ENCODE measurements at places on chromosomes 4 and X. TPM values are rescaled to one million over a fixed set of nuclear protein-coding genes. Genes with fewer than 3 reads are reported as not detected.

Gene DNAAF6
- not detected for total RNA-seq

Gene XG
- 13.8 TPM for total RNA-seq

Gene HS3ST1
- total RNA-seq: 2.5 TPM

Gene GAGE12H
- total RNA-seq: not detected

Gene TLR1
- total RNA-seq: 3.2 TPM

Gene ZDHHC15
- 0.18 TPM for total RNA-seq

Gene GK
- 8.6 TPM for total RNA-seq

Gene CASP3
- 40.8 TPM for total RNA-seq

Gene HDX
- total RNA-seq: 2.9 TPM

Gene YY2
- 0.16 TPM for total RNA-seq

Gene GABRE
- 29.4 TPM for total RNA-seq

Gene TMSB15A
- not detected for total RNA-seq

GRCh38 chr4:152346526-152346925, 189.4 kb downstream of the FBXW7 start:
- DNase-seq: no peak

GRCh38 chr4:3135155-3136011, 60.9 kb downstream of the HTT start:
- peak; percentile 47 for DNase-seq

- DNase-seq: no peak
Observed at GRCh38 chrX:109463784-109464183, 18.1 kb downstream of the GUCY2F start.

GRCh38 chr4:123825596-123826291, 429.1 kb downstream of the SPRY1 start:
- DNase-seq: peak; percentile 29

GRCh38 chr4:5340991-5341451, 289.7 kb downstream of the STK32B start:
- no peak for DNase-seq

DNA sequence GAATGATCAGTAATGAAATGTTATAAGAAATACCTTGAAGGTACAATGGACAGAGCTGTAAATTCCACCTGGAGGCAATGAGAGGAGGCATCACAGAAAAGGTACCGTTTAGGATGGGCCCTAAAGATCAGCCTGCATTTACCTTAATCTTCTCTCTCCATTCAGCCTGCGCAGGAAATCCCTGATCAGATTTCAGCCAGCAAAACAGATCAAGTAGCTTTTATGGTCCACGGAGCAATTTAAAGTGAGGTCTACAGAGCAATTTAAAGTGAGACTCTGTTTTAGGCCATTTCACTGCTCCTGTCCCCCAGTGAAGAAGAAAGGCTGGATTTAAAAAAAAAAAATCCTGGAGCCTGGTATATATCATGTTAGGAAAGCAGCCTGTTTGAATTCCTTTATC, 195.1 kb upstream of the VCX start:
- DNase-seq: no peak

- peak; percentile 48 for DNase-seq
Observed at GRCh38 chr4:15436513-15436912, 8.7 kb downstream of the C1QTNF7 start.

DNA sequence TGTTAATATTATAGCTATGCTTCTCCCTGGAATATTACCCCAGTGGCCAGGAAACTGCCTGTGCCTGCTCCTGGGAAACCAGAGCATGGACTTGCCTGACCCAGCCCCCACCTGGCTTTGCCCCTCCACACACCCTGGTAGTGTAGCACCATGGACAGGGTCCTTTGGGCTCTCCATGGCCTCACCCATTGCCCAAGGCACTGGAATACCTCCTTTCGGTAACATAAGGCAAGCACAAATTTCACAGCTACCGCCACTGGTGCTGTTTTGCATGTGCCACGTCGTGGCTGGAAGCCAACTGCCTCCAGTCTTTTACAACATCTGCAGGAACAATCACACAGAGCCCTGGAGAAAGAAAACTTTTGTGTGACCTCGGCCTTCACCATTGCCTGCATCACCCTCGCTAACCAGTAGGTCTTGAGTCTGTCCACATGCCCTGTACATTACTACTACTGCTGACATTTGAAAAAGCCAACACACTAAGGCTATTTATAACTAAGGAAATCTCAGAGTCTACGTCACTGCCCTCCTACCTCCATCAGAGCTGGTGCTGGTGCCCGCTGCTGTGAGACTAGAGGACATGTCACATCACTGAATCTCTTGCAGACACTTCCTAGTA, 47.7 kb downstream of the HPGD start:
- DNase-seq: no peak

DNA sequence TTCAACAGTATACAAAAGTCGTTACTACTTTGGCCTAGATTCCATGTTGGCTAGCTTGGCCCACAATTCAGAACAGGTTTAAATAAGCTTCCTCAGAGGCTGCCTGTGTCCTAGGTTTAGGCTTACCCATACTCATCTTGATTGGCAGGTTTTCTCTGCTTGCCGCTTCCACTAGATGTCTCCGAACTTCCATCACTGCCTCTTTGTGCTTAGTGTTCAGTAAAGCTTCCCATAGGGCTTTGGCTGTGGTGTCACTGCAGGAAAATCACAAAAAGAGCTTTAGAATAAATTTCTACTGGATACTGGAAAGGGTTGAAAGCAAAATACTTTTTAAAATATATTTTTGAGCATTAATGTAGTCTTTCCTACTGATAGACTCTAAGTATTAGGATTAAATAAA, 52.4 kb downstream of the SCFD2 start:
- DNase-seq: peak; percentile 27

DNA sequence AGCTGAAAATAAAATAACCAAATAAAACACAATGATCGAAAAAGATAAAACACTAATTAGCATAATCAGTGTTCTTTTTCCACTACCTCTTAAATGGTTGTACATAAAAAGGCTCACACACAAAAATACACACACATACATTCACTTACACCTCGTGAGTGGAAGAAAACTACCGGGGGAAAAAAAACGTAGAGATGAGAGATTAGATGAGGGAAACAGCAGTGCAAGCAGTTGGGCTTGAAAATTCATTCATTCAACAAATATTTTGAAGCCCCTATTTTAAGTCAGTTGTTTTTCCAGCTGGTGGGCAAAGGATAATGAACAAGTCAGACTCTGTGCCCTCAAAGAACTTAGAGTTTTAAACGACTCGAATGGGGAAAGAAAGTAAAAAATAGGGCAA, 1.0 kb downstream of the TBCK start:
- no peak for DNase-seq

DNA sequence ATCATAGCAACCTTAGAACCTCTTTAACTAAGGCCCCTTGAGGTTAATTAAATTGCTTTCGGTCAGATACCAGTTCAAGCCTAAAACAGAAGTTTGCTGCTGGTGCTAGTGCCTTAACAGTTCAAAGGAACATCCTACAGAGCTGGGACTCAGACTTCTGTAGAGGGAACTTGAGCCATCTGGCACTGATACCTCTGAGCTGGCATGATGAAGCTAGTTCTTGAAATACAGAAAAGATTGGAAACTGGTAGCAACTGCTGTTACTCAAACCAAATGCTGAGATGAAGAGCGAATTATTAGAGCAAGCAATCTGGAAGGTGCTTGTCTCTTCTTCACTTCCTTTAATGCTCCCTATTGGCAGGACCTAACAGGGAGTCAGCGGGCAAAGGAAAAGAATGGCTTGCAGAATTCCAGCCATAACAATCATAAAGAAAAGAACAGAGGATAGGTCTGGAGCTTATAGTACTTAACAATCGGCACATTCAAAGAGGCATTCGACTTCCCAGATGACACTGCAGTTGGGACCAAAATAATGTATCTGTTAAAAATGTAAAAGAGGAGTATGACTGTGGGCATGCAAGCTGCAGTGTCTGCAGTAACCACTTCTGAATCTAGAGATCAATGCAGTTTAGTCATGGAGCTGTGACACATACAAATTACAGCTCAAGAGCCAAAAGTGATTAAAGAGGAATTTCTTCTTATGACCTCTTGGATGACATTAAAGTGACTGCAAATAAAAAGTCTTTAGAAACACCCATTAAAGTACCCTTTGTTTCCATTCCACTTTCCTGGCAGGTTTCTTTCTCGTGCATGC, 298.9 kb downstream of the PDGFC start:
- DNase-seq: peak; percentile 46

GRCh38 chr4:1714303-1715001, 2.3 kb upstream of the SLBP start:
- no peak for DNase-seq

DNA sequence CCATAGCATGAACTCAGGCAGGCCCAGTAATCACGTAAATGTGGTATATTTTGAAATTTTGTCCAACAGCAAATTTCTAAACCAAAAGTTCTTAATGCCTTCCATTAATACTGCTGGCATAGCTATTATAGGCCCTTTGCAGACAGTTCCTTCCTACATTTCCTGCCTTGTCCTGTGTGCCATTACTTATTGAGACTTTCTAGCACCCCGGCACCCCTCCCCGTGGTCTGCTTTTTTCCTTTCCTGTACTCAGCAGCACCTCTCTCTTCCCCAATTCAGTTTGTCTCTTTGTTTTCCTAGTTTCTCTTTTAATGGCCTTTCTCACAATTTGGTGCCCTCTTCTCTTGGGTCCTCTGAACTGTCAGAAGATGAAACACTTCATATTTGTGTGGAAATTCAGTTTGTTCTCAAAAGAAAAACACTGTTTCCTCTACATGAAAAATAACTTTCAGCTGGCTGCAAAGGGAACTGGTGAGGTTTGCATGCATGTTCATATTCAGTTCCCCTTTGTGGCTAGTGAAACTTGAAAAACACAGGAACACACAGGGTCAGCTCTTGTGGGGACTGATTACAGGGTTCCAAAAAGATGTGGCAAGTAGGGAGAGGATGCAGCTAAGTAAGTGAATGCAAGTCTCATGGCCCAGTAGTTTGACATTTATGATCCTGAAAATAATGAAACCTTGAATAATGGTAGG, 17.1 kb downstream of the GPR34 start:
- DNase-seq: no peak

DNA sequence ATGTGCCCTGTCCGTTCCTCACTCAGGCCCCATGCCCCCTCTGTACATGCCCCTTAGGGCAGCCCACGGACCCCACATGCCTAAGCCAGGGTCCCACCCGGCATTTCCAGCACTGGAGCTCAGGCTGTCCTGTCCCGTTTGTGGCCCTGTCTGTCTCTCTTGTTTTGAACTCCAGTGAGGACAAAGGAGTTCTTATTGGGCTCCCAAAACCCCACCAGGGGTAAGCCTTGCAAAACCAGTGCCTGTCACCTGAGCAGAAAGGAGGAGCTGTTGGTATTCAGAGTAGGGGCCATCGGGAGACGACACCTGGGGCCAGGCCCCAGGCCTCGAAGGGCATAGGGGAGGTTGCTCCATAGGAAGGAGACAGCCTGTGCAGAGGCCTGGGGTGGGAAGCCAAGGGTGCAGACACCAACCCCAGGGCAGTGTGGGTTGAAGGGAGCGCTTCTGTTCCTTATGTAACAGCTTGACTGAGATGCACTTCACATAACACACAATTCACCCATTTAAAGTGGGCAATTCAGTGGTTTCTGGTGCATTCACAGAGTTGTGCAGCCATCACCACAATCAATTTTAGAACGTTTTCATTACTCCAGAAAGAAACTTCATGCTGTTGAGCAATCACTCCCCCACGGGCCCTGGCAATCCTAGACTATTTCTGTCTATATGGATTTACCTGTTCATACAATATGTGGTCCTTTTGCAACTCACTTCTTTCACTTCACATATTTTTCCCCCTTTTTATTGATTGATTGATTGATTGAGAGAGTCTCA, 31.7 kb downstream of the MAN2B2 start:
- DNase-seq: no peak

DNA sequence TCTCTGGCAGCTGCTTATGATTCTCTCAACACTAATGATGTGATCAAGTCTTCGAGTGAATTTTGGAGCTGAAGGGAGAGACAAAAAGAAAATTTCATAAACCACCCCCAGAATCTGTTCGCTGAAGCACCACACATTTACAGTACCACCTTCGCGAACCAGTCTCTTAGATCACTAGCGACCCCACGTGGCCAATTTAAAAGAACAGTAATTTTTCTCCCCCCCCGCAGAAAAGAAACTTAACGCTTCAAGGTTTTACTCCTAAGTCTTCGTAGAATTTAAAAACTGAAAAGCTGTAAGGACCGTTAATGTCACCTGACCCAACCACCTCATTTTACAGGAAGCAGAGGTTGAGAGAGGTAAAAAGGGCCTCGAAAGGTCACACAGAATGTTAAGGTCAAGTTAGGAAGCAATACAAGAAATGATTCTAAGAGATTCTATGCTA, 187.5 kb downstream of the QDPR start:
- DNase-seq: peak; percentile 84

DNA sequence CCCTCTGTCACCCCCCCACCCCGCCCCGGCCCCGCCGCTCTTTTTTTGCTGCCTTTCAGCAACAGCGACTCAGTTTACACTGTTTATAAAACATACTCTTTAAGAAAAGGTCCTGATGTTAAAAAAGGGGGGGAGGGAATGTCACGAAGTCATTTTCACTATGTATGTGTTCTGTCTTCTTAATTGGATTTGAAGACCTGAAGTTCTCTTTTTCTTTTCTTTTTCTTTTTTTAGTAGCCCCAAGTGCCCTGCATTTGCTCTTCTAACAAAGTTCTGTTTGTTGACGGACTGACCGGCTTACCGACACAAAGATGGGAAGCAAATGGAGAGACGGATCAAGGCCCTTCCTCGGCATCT, 2.5 kb upstream of the CITED1 start:
- no peak for DNase-seq

DNA sequence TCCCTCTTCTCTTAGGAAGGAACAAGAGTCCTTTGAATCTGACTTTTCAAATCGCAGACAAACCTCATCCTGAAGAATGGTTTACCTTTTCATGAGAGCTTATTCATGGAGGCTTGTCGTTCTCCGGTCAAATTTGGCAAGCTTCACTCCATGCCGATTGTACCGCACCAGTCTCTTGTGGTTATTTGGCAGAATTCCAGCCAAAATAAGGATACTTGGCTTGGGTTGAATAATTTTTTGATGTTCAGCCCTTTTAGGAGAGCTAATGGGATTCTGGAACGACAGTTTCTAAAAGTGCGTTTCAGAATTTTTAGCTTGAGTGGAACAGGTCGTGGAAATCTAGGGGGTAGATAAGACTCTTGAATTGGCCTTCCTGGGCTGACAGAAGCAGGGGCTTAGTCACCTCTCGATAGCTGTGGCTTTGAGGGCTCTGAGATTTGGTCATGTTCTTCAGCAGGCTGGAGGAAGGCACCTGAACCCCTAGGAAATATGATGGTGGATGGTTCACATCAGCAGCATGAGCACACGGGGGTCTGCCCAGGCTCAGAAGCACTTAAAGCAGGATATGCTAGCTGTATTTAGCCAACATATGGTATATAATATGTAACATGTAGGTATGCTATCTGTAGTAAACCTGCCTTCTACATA, 1.5 kb downstream of the KLHL2 start:
- DNase-seq: peak; percentile 37

GRCh38 chr4:41887821-41888686, 47.2 kb upstream of the TMEM33 start:
- DNase-seq: peak; percentile 77

DNA sequence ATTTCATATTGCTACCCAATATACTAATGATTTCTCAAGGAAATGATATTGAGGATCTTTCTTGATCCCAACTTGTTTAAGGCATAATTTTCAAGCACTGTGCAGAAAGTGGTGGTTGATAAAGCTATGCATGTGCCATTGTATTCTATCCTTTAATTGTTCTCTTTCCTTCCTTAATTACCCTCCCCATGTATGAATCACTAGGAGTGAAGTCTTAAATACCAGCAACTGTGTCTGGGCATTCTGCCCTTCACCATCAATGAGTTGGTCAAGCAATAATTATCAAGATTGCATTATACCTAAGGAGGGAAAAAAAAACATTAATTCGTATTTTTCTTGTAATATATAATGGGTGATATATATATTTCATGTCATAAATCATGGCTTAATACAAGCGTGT, 111.8 kb upstream of the FRMPD4 start:
- DNase-seq: no peak

- peak; percentile 43 for DNase-seq
Observed at GRCh38 chr4:31194823-31195222, 474.7 kb downstream of the PCDH7 start.

Data from fibroblast of the aortic adventitia (primary cell).